Activated CD4-positive, CD25-positive, alpha-beta regulatory T cell (primary cell): ENCODE measurements at places on chromosomes 7 and 10.

DNA sequence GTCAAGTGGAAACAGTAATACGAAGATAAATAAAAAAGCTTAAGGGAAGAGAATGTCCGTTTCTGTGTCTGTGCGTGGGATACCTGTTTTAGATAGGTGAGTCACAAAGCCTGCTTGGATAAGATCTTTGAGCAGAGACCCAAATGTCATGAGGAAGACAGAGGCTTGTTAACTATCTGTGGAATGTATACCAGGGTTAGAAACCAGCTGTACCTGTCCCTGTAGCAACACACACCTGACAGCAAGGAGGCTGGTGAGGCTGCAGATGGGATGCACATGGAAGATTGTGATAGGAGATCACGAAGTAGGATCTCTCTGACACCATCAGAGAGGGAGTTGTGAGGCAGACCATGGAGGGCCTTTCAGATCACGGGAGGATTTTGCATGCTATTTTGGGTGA is 105.3 kb downstream of the ARHGAP21 start:
- no peak for DNase-seq

DNA sequence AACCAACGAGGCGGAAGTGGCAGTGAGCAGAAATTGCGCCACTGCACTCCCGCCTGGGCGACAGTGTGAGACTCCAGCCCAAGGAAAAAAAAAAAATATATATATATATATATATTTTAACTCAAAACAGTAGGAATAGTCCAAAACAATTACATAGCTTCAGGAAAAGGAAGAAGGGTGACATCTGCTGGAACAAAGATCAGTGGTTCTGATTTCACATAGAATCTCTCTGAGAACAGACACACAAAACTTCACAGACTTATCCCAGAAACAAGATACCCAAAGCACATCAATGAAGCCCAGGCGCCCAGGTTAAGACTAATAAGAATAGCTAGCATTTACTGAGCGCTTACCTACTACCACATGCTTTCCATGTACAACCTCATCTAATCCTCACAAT is 45.0 kb downstream of the DNMBP start:
- no peak for DNase-seq

DNA sequence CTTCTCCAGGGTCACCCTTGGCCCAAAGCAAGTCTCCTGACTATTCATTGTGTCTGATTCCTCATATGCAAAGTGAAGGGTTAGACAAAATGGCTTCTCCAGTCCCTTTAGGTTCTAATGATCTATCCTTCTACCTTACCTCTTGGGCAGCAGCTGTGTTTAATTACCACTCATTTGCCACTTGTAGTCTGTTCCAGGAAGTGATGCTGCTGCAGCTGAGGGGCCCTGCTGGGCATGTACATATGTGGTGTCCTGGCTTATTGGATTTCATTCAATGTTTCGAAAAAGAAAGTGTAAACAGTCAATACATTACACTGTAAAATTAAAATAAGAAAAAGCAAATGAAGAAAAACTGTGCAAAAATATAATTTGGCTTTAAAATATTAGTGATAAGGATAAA is 36.6 kb downstream of the SCIN start:
- no peak for DNase-seq

GRCh38 chr7:157271315-157271990 is 65.4 kb upstream of the DNAJB6 start:
- no peak for DNase-seq
